WERI-Rb-1 (cell line): ENCODE measurements at places on chromosomes 3 and 15.

GRCh38 chr3:197371591-197372046, 73.2 kb upstream of the DLG1 start:
- DNase-seq: peak; percentile 54

- DNase-seq: no peak
These were observed 45.7 kb downstream of the EIF2AK4 start for GRCh38 chr15:39979606-39980005.

GRCh38 chr3:116191409-116191808, 253.9 kb downstream of the LSAMP start:
- no peak for DNase-seq

DNA sequence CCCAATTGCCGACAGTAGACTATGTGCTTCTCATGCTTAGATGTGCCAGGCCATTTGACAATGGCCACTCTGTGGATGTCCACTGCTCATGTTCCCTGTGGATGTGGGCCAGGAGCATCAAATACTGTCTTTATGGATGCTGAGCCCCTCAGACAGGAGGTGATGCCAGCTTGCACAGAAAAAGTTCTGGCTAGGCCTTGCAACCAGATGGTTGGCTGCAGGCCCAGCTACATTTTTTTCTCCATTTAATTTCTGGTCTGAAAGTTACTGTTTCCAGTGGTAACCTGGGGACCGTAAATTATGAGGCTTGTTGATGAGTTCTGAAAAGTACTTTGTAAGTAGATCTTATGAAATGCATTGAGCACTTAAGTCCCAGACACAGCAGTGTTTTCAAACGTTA, 228.5 kb downstream of the CHL1 start:
- no peak for DNase-seq

- no peak for DNase-seq
These were observed 300.1 kb downstream of the RORA start for GRCh38 chr15:60928970-60929369.
